ENCODE measurements at places on chromosomes 5 and 9.

- no peak for DNase-seq
Measured at GRCh38 chr5:111143910-111144309, 51.8 kb downstream of the WDR36 start.

- peak; percentile 13 for DNase-seq
Measured at GRCh38 chr5:170805666-170806065, 22.1 kb downstream of the GABRP start.

GRCh38 chr5:370311-370958, 48.9 kb downstream of the AHRR start:
- DNase-seq = no peak

DNA sequence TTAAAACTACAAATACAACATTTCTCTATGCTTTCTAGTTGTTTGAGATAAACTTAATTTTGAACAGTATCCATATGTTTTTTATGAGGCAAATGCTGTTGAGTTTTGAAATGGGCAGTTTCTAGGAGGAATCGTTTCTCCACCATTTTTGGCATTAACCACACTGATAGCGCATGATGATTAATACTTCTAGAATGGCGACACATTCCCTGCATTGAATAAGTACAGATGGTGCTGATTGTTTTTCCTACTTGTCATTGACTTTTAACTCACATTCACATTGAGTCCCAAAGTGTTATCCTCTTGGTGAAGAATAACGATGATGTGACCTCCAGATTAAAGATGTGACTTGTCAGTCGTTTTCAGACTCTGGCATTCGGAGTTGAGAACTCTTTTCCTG, 6.5 kb upstream of the CCDC192 start:
- DNase-seq = no peak

DNA sequence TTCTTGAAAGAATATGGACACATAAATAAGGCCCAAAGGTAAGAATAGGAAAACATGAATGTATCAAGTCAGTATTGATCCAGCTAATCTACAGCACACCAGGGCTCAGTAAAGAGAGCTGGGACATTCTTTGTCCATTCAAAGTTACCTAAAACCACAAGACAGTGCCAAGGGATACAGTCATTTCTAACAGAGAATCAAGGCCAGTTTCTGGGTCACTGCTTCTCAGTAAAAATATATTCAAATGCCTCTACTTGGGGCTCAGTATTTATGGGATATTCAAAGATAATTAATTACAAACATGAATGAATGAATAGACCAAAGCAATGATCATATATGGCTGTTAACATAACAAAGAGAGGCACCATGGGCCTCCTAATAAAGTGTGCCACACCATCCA, 34.9 kb downstream of the MTMR12 start:
- no peak for DNase-seq

DNA sequence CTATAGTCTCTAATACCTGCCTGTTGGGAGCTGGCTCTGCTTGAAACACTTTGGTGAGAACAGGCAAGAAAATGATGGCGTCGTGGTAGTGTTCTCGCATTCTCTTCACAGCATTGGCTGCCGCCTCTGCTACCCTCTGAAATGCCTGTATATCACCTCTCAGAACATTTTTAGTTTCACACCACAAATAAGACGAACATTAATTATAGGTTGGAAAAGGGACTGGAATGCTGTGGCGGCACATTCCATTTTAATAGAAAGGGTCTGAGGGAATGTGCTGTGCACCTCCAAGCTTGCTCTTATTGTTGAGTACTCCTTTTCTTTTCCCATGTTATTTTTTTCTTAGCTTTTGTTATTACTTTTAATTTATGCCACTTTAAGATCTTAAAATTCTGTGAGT, 134.6 kb upstream of the HMHB1 start:
- no peak for DNase-seq

GRCh38 chr9:104088416-104088815, 5.7 kb upstream of the SMC2 start:
- no peak for DNase-seq

DNA sequence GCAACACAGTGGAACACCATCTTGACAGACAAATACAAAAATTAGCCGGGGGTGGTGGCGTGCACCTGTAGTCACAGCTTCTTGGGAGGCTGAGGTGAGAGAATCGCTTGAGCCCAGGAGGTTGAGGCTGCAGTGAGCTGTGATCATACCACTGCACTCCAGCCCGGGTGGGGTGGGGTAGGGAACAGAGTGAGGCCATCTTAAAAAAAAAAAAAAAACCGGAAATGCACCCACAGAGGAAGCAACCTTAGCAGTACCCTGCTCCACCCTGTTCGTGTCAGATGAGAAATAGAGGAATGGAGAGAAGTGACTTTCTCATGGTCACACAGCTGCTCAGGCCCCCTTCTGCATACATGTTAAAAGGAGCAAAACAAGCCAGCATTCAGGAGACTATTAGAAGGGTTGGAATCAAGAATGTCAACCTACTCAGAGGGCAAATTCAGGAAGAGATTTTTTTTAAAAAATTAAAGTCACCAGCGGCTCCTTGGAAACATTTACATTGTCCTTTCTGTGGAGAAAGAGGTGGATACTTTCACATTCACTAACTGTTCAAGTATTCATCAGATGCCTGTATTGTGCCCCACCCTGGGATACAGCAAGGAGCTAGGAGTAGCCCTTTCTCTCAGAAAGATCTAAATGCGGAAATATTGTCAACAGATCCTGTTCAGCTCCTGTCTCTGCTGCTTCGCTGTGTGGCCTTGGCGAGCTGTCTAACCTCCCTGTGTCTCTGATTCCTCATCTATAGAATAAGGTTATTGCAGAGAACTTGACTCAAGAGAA, 41.0 kb downstream of the CYFIP2 start:
- no peak for DNase-seq

GRCh38 chr5:142537938-142538337, 148.0 kb downstream of the FGF1 start:
- no peak for DNase-seq

GRCh38 chr5:145855763-145856267, 17.0 kb downstream of the GRXCR2 start:
- no peak for DNase-seq

DNA sequence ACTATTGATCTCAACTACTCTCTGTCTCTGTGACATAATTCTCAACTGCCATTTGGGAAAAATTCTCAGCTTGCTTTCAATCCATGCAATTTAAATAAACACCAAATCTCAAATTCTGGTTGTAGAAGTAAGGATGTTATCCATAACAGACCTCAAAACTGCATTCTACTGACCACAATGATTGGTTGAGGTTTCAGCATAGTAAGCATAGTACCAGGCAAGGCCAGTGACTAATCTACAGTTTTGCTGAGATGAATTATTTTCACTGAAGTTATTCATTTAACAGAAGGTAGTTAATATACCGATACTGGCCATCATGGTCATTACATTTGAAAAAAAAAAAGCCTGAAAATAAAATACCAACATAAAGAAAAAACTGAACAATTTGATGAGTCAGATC, 488.0 kb upstream of the CDH18 start:
- no peak for DNase-seq

DNA sequence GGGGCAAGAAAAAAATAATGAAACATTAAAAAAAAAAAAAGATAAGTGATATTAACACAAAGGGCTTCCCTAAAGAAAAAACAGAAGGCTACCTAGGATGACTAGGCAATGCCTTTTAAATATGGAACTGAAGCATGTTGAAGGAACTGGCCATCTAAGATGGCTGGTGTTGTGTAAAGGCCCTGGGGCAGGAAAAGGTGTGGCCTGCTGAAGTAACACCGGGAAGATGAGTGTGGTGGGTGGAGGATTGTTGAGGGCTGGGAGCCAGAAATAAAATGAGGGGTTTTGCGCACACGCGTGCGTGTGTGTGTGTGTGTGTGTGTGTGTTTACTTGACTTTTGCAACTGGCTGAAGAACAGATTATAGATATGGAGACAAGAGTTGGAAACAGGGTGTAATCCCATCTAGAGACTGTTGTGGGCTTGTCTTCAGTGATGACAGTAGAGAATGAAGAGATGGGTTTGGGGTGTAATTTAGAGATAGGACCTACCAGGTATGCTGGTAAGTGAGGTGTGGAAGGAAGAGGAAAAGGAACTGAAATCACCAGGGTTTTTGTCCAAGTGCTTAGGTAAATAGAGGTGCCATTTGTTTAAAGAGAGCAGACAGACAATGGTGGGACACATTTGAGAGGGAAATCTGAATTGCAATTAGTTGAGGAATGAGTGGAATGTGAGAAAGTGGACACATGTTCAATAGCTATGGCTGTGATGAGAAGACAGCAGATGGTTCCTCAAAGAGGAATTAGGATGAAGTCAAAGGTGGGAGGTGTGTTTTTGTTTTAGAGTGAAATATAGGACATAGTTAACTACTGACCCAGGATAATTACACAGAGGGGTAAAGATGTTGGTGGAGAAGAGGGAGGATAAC, 33.9 kb downstream of the RAD23B start:
- DNase-seq = no peak

DNA sequence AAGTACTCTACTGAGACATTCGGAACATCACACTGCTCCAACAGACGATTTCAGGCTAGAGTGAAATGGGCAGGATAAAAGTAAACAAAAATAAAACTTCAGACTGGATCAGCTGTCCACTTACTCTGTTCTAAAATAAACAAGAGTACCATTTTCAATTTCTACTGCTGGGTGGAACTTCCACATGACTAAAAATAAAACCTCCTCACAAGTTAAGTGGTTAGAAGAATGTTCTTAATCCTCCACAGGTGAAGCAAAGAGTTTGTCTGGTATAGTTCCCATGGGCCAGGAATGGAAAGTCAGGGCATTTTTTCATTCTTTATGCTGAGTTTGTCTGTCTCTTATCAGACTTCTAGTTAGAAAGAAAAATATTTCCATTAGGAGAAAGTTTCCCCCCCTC, 15.7 kb downstream of the NUDT12 start:
- DNase-seq = peak; percentile 3

- DNase-seq = peak; percentile 0
Measured at GRCh38 chr5:35478856-35479682, 138.6 kb upstream of the SPEF2 start.

- DNase-seq = no peak
Measured at GRCh38 chr5:54278979-54279717, 31.2 kb downstream of the ARL15 start.

DNA sequence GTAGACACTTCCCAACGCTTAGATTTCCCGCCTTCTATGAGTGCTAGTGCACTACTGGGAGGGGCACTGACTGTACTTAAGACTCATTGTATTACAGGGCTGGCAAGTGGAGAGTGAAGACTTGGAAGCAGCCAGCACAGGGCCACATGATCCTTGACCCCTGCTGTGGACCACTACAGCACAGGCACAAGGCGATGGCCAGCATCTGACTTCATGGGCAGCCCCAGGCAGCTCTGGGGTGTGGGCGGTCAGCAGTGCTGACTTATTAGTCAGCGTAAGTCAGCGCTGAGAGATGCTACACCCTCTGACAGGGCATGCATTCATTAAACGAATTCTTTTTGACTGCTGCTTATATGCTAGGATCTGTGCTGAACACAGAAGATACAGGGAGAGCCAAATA, 9.3 kb downstream of the SLC46A2 start:
- no peak for DNase-seq

DNA sequence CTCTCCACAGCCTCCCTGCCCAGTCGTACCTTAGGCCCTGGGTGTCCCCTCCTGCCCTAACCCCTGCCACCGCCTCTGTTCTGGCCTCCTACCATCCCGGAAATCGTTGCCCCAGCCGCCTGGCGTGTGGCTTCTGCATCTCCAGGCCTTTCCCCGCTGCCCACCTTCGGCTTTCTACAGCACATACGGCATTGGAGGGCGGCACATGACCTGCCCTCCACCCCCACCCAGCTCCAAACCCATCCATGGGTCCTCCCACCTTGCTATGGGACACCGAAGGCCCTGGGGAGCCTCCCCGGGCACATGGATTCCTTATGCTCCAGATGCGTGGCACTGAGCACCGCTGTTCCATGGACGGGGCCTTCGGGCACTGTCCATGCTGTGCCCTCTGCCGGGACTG, 32.0 kb downstream of the FGF18 start:
- no peak for DNase-seq

DNA sequence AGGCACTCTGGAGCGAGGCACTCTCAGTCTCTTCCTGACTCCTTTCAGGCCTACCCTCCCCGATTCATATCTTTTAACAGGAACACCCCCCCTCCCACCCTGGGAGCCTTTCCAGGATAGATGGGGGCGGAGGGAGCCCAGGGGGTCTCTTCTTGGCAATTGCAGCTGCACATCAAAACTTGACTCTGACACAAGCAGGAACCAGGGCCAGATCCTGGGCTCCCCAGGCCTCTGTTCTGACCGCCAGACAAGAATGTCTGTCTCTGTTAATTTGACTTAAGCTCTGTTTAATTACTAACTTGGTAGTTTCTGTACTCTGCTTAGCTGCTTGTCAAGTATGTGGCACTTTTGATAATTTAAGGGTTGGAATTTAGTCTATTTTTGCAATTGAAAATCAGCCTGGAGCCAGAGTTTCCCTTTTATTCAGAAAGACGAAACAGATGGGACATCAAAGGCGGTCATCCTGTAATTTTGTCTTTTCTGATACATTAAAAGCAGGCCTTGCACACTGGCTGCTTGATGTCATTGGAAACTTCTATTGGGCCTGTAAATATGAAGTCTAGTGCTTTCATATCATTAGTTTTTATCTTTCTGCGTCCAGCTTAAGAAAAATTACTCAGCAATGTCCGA, 43.3 kb downstream of the ACTL7B start:
- DNase-seq = no peak

DNA sequence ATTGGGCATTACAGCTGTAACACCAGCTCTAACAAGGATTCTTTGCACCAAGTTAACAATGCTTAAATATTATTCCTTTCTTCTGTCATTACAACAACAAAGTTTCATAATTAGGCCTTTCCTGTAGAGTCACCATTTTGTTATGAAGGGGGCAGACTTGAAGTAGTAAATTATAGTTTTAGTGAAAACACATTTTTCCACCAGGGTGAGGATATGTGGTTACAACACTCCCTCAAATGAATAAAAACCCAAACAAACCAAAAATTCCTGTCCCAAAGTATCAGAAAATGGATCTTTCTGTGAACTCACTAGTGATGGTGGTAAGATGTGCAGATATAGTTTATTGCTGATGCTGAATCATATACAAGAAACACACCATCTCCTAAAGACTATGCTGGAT, 250.5 kb upstream of the TUT7 start:
- no peak for DNase-seq

DNA sequence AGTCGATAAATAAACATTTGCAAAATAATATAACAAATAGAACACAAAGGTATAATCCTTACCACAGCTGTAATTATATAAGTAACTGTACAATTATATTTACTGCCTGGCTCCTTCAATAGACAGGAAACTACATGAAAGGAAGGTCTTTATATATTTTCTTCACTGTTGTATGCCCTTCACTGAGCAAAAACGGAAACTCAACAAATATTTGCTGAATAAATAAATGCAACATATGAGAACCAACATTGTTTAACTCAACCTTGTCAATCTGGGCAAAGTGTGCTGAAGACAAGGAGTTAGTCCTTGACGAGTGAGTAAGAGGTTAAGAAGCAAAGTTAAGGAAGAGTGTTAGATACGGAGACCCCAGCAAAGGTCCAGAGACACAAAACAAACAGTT, 22.6 kb downstream of the PSMD5 start:
- no peak for DNase-seq

GRCh38 chr9:137853392-137853995, 24.1 kb upstream of the CACNA1B start:
- DNase-seq = no peak
